ENCODE measurements at places on chromosomes 6 and 20.

DNA sequence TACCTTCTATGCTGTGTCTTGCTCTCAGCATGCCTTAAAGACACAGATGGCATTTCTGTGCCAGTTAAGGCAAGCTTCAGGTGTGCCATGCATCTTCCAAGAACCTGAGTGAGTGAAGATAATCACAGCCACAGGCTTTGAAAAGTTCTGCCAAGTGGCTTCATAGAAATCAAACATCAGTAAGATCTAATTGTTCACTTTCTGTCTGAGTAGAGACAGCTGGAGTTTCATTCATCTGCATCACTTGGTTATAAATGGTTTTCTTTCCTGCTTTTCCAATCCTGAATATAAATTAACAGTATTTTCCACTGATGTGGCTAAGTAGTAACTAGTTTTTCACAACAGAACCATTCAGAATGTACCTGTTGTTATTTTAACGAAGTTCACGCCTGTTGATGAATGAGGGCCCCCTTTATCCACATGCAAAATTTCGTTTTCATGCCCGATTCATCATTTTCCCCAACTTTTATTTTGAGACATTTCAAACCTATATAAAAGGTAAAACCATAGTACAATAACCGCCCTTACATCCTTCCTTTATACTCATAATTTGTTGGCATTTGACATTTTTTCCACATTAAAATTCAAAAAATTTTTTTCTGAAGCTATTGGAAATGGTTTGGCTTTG is 38.6 kb upstream of the KCNG1 start:
- DNase-seq, result no peak

- no peak for DNase-seq
Observed at GRCh38 chr6:152112491-152113261, 305.2 kb downstream of the ESR1 start.

DNA sequence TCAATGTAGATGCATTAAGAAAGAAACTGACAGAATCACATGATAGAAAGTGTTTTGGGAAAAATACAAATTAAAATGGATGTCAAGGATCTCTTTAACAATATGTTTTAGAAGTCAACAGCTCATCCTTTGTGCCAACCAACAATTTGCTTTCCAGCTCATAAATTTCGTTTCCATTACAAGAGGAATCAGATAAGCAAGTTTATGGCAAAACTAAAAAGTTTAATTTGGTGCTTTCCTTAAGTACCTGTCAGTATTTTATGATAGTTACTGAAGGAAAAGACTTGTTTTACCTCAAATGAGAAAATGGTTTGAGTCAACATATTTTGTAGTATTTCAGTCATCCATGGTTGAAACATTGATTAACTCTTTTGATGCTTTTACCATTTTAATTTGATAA is 130.0 kb downstream of the CDKAL1 start:
- no peak for DNase-seq

GRCh38 chr20:59866338-59866737 is 67.1 kb downstream of the SYCP2 start:
- DNase-seq, result peak; percentile 2

DNA sequence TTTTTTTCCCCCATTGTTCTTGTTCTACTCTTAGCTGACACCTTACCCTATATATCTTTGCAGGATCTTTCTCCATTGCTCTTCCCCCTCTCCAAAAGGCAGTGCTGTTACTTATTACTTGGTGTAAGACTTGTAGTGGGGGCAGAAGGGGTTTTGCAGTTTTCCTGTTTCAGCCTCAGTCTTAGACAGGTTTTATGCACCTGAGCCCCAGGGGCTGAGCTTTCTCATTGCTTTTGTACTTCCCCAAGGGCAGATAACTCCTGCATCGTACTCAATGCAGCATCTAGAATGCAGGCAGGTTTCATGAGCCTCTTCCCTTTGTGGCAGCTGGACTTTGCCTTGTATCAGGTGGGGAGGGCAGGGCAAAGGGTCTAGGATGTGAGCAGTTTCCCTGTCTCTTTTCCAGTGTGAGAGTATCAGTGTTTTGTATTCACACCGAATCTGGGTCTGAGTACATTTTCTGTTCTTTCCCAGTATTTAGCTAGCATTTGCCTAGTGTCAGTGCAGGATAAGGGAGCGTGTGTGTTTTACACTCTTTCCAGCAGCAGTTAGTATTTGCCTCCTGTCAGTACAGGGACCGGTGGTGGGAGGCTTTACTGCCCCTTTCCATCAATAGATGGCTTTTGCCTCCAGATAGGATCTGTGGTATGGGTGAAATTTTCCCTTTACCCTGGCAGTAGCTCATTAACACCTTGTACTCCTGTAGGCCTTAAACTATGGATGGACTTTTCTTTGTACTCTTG is 19.6 kb downstream of the CYB5R4 start:
- DNase-seq, result no peak

DNA sequence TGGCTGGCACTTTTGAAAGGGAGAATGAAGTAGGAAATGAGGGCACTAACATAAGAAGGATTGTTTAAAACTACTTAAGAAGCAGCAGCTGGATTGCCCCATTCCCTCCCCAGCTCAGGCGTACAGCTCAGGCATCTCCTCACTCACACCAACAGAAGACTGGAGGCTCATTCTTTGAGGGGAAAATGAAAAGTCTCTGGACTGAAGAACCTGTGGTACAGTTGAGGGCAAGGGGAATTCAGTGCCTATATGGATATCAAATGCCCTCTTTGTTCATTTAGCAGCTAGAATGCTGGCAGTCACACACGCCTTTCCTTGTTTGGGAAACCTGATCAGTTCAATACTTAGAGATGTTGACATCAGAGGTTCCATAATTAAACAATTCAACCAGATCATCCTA is 502.1 kb upstream of the SOX4 start:
- no peak for DNase-seq

DNA sequence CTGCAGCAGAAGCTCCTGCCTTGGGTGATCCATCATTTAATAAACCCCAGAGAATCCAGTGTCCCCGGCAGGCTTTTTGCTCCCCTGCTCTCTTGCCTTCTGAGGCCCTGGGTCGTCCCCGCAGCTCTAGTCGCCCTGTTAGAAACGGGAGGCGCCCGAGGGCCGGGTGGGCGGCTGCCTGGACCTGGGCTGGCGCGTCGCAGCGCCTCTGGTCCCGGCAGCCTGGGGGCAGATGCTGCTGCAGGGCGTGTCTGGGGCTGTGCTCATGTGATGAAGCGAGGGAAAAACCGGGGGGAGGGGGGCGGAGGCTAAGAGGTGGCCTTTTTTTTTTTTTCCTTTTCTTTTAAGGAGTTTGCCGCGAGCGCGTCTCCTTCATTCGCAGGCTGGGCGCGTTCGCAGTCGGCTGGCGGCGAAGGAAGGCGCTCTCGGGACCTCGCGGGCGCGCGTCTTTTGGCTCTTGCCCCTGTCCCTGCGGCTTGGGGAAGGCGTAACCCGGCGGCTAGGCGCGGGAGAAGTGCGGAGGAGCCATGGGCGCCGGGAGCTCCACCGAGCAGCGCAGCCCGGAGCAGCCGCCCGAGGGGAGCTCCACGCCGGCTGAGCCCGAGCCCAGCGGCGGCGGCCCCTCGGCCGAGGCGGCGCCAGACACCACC is 394 bp downstream of the AKAP12 start:
- peak; percentile 83 for DNase-seq

- DNase-seq, result peak; percentile 43
Observed at GRCh38 chr6:43009124-43009523, 4.6 kb downstream of the MEA1 start.

DNA sequence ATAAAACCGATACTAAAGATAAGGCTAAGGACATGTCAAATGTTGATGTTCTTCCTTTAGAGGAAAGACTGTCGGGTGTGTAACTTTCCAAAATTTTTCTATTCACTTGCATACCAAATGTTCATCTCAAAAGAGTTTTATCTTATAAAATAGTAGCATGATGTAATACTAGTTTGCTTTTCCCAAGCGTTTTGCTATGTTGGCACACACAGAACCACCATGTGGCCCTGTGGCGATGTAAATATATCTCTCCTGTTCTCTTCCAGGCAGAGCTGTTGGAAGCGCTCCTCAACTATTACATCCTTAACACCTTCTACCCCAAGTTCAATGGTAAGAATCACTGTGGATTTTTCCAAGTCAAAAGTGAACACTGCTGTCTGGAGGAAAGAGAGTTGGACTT is 26.5 kb downstream of the LBP start:
- no peak for DNase-seq

DNA sequence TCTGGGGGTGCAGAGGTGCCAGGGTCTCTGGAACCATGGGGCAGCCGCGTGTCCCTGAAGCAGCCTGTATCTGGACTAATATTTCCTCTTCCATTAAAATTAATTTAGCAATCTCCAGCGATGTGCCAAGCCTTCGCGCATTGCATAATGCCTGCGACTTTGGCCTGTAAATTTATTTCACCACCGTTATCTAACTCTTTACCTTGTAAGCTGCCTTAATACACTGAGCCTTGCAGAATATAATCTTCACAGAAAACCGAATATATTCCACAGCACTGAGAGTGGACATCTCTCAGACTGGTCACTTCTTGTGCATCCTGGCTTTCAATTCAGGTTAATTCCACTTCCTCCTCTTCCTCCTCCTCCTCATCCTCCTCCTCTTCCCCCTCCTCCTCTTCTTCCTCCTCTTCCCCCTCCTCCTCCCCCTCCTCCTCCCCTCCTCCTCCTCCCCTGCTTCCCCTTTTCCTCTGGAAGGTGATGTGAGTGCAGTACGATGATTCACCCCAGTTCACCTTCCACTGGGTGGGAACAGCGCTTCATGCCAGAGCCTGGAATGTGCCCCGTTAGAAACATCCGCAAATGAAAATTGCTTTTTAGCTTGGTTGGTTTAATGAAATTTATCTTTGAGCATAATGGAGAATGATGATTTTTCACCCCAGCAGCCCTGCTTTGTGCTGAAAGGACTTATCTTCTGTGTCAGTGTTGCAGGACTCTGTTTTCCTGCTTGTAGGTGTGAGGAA is 101.4 kb downstream of the CDH4 start:
- peak; percentile 37 for DNase-seq

- DNase-seq, result no peak
Observed at GRCh38 chr6:103910018-103910417, 949.7 kb downstream of the HACE1 start.

DNA sequence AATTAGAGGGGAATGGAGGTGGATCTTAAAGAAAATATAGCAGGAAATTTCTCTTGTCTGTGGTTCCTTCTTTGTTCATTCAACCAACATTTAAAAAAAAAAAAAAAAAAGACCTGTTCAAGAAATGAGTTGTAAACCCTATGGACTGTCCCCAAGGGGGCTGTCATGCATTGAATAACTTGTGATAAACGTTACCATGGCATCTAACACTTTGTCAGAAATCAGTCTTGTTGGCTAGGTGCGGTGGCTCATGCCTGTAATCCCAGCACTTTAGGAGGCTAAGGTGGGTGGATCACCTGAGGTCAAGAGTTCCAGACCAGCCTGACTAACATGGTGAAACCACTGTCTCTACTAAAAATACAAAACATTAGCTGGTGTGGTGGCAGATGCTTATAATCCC is 381.7 kb downstream of the BCKDHB start:
- DNase-seq, result no peak

DNA sequence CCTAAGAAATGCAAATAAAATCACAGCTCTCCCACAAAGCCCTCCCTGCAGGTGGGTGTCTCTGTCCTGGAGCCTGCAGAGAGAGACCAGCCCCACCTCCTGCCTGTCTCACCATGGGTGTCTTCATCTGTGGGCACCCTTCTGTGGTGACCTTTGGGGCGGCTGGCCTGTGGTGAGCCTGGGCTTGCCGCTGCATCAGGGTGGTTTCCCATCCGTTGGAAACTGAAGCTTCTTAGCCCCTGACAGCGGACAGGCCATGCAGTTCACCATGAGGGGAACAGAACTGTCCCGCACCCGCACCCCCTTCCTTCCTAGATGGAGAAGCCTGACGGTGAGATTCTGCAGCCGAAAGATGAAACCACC is 42.3 kb upstream of the FRMD1 start:
- DNase-seq, result no peak

GRCh38 chr6:9896806-9897205 is 518.1 kb downstream of the TFAP2A start:
- DNase-seq, result no peak

DNA sequence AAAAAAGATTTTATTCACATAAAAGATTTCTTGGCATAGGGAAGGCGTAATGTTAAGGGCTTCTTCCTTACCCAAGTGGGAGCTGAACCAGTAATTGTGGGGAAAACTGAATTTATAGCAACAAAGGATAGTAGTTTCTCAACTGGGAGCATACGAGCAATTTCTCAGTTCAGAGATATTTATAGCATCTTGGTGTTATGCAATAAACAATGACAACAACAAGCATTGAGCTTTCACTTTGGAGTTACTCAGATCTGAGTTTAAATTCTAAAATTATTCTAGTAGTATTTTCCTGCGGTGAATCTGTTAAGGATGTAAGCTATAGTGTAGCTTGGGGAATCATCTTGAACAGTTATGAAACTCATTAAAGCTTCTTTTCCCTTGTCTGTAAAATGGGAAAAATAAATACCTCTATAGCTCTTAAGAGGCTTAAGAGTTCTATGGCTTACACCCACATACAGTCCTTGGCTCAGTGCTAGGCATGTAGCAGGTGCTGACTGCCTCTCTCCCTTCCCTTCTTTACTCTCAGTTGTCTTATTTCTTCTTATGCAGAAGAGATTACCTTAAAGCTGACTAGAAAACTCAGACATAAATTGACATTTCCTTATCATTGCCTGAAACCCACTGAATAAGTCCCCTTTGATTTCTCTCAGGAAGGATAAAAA is 58.8 kb downstream of the SAMD5 start:
- peak; percentile 20 for DNase-seq

DNA sequence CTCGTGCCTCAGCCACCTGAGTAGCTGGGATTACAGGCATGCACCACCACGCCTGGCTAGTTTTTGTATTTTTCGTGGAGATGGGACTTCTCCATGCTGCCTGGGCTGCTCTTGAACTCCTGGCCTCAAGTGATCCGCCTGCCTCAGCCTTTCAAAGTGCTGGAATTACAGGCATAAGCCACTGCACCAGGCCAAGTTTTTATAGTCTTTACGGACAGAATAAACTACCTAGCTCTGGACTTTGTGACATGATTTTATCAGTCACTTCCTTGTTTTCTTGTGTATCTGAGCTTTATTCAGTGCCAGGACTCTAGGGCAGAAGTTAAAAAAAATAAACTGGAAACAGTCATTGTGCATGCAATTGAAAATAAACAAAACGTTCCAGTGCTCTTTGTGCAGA is 46.7 kb upstream of the RALGAPA2 start:
- no peak for DNase-seq

- no peak for DNase-seq
Observed at GRCh38 chr6:9851541-9852380, 563.1 kb downstream of the TFAP2A start.

GRCh38 chr6:32668226-32668747 is 1.8 kb upstream of the HLA-DQB1 start:
- DNase-seq, result peak; percentile 6

DNA sequence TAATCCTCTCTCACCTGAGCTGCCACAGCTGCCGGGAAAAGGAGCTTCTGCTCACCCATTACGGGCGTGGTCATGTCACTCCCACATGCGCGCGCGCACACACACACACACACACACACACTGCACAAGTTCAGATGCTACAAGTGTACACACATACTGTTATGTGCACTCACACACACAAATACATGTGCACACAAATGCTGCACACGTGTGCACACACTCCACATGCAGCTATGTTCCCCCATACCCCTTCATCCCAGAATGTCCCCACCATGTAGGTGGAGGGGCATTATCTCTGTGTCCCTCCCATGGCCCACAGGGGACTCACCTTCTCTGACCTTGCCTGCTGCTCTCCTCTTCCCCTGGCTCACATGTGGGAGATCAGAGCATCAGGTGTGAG is 37.3 kb downstream of the GNAS-AS1 start:
- no peak for DNase-seq

- no peak for DNase-seq
Observed at GRCh38 chr20:47175493-47175892, 181.0 kb downstream of the ZMYND8 start.

Measured in fibroblast of mammary gland (primary cell).